ENCODE measurements at places on chromosomes 13 and 19.
A peak's percentile ranks its signal among the peaks of the same experiment; 100 is the strongest.

DNA sequence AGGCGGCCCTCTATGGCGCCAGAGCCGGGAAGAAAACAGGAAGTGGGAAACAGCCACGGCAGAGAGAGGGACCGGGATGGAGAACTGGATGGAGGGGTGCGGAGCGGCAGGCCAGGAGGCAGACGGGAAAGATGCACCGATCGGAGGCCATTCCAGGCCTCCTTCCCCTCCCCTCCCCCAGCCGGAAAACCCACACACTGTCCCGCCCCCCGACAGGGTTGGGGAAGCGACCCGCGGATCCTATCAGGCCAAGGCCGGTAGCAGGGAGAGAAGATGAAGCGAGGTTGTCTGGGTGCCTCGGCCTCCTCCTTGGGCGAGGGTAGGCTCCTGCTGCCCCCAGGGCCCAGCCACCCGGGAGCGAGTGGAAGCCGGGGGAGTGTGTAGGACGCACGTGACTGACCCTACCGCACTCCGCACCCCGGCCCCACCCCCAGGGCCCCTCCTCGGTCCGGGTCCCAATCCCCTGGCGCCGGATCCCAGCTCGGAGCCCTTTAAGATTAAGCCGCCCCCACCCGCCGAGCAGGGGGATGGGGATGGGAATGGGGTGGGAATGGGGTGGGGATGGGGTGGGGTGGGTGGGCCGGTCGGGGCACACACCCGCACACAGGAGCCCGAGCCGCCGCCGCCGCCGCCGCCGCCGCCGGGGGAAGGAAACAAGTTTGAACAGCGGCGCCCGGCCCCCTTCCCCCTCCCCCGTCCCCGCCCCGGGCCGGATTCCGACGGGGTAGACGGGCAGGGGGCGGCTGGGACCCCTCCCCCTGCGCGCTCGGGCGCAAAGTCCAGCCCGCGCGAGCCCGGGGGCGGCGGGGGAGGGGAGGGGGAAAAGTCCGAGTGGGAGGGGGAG is 1.5 kb downstream of the ERF start:
- DNase-seq = peak; percentile 62

- no peak for DNase-seq
Measured at GRCh38 chr19:38975861-38976271, 324 bp upstream of the FBXO17 start.

- no peak for DNase-seq
Measured at GRCh38 chr13:27636589-27637288, 15.0 kb downstream of the POLR1D start.

DNA sequence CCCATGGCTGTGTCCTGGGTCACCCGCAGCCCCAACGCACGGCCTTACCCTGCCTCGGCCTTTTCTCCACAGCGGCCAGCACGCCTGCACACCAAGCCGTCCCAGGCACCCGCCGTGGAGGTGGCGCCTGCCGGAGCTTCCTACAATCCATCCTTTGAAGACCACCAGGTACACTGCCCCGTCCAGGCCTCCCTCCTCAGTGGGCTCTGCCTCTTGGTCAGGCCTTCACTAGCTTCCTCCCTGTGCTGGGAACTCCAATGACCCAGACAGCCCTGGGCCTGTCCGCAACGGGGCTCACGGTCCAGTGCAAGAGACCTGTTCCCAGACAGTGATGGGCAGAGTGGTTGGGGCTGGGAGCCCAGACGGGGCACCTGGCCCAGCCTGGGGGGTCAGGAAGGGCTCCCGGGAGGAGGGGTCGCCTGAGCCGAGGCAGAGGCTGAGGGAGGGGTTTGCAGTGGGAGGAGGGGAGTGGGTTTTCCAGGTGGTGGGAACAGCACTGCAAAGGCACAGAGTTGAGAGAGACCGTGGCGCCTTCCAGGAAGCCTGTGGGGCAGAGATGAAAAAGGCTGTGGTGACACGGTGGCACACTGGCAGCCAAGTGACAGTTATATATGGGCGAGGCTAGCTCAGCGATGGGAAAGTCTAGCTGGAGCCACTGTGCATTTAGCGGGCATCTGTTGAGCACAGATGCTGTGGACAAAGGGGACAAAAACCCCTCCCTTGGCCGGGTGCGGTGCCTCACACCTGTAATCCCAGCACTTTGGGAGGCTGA is 7.3 kb downstream of the NOP53 start:
- no peak for DNase-seq

GRCh38 chr13:51596541-51596940 is 12.3 kb downstream of the WDFY2 start:
- DNase-seq = no peak

DNA sequence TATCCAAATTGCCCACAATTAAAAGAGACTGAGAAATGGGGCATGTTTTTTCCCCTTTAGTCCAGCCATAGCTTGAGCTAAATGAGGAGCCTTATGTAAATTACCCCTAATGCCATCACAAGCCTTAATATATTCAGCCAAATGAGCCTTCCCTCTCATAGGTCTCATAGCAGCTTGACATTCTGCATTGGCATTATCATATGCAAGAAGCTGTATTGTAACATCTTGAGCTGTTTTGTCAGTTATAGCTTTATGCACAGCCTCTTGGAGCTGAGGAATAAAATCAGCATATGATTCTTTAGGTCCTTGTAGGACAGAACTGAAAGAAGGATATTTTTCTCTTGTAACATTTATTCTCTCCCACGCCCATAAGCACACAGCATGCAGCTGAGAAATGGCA is 153.2 kb downstream of the ZNF486 start:
- no peak for DNase-seq

DNA sequence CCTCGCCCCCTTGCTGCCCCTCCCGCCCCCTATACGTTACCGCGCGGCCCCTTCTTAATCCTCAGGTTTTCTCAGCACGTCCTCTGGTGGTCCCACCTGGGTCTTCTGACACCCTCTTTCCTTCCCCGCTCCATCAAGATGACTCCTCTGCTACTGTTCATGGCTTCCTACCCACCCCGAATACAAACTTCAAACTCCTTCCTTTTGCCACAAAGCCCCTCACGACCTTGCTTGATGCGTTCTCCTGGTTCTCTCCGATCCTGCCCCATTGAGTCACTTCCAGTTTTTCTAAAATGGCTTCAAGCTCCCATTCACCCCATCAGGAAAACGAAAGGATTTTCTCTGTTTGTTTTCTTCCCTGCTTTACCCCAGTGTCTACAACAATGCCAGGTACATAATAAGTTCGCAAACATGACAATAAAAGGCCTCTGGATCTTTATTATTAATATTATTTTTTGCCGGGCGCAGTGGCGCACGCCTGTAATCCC is 734 bp upstream of the SERTAD3 start:
- no peak for DNase-seq

- no peak for DNase-seq
Measured at GRCh38 chr13:51298812-51299211, 40.7 kb upstream of the SERPINE3 start.

DNA sequence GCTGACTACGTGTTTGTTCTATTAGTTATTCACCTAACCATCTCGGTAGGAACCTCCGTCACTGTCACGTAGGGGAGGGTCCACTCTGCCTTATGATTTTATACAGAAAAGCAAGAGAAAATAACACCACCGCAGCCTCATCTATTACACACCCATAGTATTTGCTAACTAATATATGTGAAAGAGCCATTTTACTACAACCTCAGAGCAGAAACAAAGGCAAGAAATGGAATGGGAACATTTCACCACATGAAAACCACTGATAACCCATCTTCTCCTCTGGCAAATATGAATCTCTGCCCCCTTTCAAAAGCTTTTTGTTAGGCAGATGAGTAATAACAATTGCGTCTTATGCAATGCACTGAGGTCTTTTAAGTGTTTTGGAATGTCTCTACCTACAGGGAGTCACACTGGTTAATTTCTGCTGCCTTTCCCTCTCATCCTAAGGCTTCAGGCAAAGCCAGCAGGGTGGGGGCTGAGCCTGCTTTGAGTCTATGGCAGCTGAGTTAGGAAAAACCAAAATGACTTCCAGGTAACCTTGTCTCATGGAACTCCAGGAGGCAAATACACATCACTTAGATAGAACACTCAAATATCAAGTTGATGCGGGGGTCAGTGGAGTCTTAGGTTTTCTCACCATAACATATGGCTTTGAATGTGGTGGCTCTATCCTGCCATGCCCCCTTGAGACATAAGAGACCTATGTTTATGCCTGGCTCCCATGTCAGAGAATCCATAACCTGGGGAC is 15.0 kb downstream of the TSHZ3 start:
- no peak for DNase-seq

GRCh38 chr13:51894239-51894638 is 32.5 kb downstream of the CCDC70 start:
- DNase-seq = no peak

DNA sequence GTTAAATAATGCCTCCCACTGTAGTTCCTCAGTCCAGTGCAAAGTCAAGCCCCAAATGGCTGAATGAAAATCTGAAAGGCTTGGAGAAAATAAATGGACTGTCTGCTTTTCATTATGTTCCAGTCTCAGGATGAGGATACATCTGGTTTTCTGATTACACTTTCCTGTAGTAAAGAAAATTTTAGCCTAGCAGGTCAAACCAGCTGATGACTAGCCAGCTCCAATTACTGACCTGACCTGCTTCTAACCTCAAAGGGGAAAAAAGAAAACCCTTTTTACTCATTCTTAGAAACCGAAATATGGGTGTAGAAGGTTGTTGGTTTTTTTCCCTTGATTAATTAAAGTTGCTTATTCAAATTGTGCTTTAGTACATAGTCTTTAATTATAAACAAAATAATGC is 418.4 kb downstream of the EFNB2 start:
- DNase-seq = no peak

GRCh38 chr19:18229474-18229873 is 3.2 kb upstream of the PDE4C start:
- no peak for DNase-seq

GRCh38 chr13:22031702-22032286 is 360.9 kb downstream of the FGF9 start:
- no peak for DNase-seq

GRCh38 chr19:46668662-46669061 is 7.7 kb upstream of the DACT3 start:
- DNase-seq = no peak

GRCh38 chr19:29626386-29626785 is 20.3 kb downstream of the POP4 start:
- no peak for DNase-seq

DNA sequence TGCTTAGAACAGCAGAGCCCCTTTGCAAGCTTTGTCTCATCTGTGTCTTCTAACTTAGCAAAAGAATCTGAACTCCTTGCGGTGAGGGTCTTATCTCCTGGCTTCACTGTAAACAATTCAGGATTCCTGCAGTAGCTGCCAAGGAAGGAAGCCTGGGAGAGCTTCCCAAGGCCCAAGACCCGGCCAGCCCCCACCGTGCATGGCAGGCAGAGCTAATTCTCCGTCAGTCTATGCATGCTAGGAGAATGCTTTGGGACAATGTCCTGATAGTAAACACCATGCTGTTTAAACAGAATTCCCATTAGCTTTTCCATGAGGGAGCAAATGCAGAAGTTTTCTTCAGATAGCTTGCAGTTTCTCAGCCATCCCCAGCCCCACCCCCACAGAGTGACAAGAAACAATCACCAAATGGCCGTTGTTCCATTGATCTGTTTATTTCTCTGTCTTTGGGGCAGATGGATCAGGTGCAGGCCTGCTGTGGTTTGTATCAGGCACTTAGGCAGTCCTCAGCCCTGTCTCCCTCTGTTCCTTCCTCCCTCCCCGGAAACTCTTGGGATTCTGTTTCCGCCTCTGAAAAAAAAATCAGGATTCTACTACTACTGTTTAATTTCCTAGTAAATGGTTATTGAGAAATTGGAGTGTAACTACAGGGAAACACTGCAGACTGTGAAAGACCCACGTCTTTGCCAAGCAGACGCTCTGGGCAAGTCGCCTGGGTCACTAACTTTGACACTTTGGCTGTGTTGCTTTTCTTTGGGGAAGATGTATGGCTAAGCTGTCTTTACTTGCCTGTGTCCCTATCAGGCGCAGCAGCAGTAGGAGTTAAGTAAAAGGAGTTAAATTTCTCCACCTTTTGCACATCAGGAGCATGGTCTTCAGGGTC is 40.7 kb upstream of the SPATA13 start:
- DNase-seq = no peak

DNA sequence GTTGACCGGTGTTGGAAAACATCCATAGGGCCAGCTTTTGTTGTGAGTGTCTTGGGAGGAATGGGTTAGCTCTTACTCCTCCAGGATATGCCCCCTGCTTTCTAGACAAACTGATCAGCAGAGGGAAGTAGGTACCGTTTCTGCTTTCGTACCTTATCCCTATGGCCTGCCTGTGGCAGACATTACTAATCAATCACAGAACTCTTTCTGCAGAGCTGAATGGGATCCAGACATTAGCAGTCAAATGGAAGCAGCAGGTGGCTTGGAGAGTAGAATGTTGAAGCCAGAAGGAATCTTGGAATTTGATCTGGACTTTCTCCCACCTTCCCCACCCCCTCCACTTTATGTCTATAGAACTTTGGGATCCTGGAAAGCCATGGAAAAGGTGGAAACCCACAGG is 17.1 kb downstream of the NWD1 start:
- DNase-seq = peak; percentile 30

GRCh38 chr13:107271227-107271626 is 703.3 kb upstream of the ARGLU1 start:
- DNase-seq = no peak

DNA sequence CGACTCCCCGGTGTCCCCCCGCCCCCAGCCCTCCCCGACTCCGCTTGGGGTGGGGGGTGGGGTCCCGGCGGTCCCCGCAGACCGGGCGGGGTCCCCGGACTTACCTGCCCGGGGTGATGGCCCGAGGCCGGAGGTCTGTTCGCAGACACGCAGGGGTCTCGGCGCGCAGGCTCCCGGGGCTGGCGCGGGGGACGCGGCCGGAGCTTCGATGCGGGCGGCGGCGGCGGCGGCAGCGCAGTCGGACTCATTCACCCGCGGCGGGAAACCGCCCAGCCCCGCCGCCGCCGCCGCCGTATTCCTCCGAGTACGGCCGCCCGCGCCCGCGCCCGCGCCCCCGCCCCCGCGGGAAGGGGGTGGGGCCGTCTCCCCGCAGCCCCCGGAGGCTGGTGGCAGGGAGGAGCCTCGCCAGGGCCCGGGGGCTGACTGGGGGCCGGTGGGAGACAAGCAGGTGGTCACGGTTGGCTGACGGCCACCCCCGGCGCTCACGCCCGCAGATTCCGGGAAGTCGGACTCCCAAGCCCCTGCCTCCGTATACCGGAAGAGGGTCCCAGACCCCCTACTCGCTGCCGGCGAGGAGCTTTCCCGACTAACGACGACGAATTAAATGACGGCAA is at the start of gene C2CD4C:
Gene C2CD4C (minus strand): TSS at position 246 of the 614 bp plus-strand sequence. CDS start 786 bp downstream, outside the sequence.
- peak; percentile 39 for DNase-seq

- no peak for DNase-seq
Measured at GRCh38 chr13:77891486-77891885, 27.1 kb downstream of the EDNRB start.

GRCh38 chr13:41213316-41213715 is 18.9 kb upstream of the KBTBD7 start:
- DNase-seq = no peak

- no peak for DNase-seq
Measured at GRCh38 chr19:10290876-10291553, 1.3 kb downstream of the ICAM5 start.

GRCh38 chr19:5738423-5738822 is 18.0 kb downstream of the CATSPERD start:
- DNase-seq = no peak
